A549 treated with Mapracorat at 1 μM for 4 hours (cell line): ENCODE measurements at places on chromosomes 11 and 22. TPM values are rescaled to one million over a fixed set of nuclear protein-coding genes. Genes with fewer than 3 reads are reported as not detected.

Gene ZP1
- 0.22 to 0.36 TPM (median 0.24 TPM) in 3 of 5 replicates, not detected in the others for total RNA-seq

Gene KRTAP5-8
- total RNA-seq: not detected in 5 replicates

Gene APOA5
- not detected in 5 replicates for total RNA-seq

Gene CD248
- not detected in 5 replicates for total RNA-seq

Gene TRIM29
- 19.3 to 24.1 TPM (median 22.6 TPM) in 5 replicates for total RNA-seq

Gene MFRP
- not detected in 5 replicates for total RNA-seq

Gene C22orf31
- total RNA-seq: not detected in 5 replicates

Gene UQCC3
- total RNA-seq: 27.0 to 39.9 TPM (median 36.2 TPM) in 5 replicates

Gene TUBA8
- total RNA-seq: 0.26 to 1.2 TPM (median 0.85 TPM) in 5 replicates

Gene KCNE3
- not detected in 5 replicates for total RNA-seq

Gene TRIM6
- total RNA-seq: 8.7 to 9.9 TPM (median 9.2 TPM) in 5 replicates

Gene APOA4
- total RNA-seq: not detected in 5 replicates

Gene SCGB1C1
- total RNA-seq: not detected in 5 replicates

Gene RHOD
- total RNA-seq: 32.6 to 53.3 TPM (median 47.9 TPM) in 5 replicates

Gene MOV10L1
- not detected in 5 replicates for total RNA-seq
